ENCODE measurements at places on chromosomes 5 and 9.

DNA sequence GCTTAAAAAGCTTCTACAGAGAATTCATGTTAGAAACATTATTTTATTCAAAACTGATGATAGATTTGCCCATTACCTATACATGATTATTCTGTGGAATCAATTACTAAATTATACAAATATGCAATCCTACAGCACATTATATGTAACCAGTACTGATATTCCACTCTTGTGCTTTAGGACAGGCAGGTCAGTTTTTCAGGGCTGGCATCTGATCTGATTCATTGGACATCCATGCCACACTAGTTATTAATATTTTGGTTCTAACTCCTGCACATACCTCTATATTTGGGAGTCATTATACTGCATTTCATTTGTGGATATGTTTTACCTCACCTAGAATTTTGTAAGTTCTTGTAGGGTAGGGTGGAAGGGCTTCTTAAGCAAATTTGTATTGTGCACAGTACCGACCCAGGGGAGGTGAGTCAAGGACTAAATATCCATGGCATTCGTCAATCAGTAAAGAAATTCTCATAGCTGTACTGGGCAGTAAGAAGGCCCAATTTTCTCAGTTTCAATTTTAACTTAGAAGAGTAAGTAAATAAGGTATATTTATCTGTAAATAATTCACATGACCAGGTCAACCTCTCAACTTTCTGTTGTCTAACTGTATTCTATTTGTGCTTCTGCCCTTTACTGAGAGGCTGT is 33.5 kb downstream of the ELOVL7 start:
- DNase-seq = peak; percentile 21

GRCh38 chr5:6504677-6505415 is 56.2 kb downstream of the UBE2QL1 start:
- no peak for DNase-seq

GRCh38 chr5:104130320-104130719 is 567.7 kb upstream of the NUDT12 start:
- no peak for DNase-seq

DNA sequence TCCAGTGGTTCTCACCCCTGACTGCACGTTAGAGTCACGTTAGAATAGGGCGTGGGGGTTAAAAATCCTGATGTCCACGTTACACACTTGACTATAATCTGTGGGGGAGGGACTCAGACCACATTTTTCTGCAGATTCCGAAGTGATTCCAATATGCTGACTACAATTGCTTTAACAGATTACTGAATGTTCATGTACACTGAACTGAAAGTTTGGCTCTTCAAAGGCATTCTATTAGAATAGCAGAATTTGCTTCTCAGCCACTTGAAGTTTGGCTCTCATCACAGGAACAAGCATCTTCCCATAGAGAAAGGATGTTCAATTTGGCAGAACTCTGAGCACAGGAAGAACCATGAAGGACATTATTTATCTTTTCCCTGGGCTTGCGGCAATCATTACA is 84.5 kb downstream of the HAPLN1 start:
- no peak for DNase-seq

DNA sequence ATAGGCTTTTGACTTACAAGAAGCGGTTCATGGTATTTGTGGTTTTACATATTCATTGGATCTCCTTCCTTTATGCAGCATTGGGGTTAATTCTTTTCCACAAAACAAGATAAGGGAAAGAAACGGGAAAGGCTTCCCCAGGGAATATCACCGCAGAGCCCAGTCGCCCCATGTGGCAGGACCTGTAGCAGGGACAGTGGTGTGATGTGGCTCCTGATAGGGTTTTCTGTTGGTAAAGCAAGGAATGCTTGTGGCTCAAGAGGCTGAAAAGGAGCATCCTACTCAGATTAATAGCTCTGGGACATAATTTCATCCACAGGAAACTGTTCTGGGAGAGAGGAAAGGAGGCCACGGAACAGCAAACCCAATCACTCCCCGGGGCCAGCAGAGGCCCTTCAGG is 699.9 kb downstream of the MTRR start:
- DNase-seq = no peak

- no peak for DNase-seq
Observed at GRCh38 chr5:96317945-96318344, 115.1 kb downstream of the PCSK1 start.

- DNase-seq = no peak
Observed at GRCh38 chr9:122336866-122337555, 33.8 kb upstream of the PTGS1 start.

GRCh38 chr5:103487218-103487617 is 75.4 kb downstream of the NUDT12 start:
- no peak for DNase-seq

GRCh38 chr5:178661836-178662540 is 35.1 kb upstream of the CLK4 start:
- no peak for DNase-seq

GRCh38 chr9:123072407-123072995 is 39.0 kb downstream of the GPR21 start:
- no peak for DNase-seq

DNA sequence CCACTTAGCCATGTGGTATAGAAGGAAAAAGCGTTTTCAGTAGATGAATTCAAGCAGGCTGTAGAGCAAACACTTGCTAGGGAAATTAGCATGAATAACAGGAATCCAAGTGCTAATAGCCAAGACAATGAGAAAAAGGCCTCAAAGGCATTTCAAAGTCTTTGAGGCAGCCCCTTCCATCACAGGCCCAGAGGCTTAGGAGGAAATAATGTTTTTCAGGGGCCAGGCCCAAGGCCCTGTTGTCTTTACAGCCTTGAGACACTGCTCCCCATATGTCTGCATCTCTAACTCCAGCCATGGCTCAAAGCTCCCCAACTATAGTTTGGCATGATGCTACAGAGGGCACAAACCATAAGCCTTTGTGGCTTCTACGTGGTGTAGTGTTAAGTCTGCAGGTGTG is 563.5 kb downstream of the TAF11L14 start:
- DNase-seq = no peak

DNA sequence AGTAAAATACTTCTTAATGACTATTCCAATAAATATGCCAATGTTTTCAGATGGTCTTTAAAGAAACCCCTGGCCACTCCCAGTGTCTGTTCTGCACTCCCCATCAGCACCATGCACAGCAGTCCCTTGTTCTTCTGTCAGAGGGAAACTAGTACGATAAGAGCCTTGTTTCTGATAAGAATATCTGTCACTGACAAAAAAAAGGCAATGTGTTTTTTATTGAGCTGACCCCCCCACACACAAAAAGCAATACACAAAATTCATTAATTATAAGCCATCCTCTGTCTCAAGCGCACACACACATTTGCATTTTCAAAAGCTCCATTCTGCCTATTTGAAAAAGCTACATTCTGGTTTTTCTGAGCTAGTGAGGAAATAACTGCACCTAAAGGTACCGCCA is 119.1 kb downstream of the ENC1 start:
- DNase-seq = no peak

DNA sequence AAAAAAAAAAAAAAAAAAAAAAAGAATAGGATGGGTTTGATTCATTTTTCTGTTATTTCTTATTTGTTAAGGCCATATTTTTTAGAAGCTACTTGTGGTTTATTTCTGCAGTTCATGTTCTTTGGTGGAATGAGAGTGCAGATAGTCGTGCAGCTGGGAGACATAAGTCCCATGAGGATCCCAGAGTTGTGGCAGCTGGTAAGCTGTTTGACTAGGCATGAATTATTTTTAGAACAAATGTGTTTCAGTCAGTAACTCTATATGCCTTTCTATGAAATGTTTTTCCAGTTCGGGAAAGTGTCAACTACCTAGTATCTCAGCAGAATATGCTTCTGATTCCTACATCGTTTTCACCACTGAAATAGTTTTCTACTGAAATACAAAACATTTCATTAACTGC is 5.0 kb upstream of the NIPSNAP3B start:
- no peak for DNase-seq

DNA sequence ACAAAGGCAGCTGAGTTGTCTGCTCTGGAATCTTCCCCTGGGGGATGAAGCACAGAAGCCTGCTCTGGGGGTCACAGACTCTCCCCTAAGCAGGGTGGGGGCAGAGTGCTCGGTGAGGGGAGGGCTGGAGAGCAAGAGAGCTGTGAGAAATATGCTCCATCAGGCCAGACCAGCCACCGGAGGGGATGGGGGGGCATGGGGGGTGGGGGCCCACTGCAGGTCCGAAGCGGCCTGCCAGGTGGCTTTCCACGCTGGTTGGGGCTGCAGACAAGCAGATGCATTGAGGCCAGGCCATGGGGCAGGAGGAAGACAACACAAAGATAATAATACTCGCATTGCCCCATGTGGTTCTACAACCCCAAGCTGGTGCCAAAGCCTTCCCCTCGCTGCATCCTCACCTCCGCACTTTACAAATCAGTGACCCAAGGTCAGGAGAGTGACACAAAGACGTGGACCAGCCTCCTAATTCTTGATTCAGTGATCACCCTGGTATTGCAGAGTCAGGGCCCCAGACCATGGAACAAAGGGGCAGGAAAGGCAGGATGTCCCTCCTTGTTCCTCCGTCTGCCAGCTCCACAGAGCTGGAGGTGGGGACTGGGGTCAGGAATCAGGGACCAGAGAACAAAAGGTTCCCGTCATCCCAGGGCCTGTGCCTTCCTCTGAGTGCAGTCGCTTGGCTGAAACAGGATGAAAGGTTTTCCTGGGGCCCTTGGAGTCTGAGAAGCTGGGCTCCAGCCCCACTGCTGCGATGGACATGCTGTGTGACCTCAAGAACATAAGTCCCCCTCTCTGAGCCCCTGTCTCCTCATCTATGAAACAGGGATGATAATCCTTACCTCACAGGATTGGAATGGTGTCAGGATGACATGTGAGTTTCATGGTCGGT is 37.2 kb upstream of the GABRP start:
- DNase-seq = no peak

DNA sequence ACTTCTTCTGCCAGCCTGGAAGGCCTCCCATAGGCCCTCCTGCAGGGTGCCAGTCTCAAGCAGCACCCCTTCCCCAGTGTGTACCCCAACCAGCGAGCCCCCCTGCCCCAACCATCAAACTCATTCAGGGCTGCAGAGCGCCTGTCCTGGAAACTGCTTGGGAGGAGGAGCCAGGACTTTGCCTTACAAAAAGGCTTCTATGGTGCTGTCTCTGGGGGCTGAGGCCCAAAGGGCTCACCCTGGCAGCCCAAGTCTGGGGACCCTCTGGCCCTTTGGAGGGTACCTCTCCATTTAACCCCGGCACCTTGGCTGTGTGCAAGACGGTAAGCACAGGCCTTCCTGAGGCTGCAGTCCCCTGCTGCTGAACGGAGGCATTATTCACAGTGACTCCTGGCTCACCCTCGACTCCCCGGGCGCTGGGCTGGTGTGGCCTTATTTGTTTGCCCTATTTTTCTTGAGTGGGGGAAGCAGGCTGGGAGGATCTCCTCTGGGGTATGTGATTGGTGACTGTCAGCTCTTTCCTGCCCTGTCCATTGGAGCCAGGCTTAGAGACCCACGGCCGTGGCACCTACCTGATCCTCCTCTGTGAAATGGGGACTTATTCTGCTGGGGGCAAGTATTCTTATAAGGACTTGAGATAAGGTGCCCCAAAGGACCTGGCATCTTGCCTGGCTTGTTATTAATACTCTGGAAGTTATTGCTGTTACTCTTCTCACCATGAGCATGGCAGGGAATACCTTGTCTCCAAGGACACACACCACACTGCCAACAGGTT is 5.8 kb downstream of the LMX1B start:
- DNase-seq = no peak

GRCh38 chr9:134434894-134435506 is 108.7 kb downstream of the RXRA start:
- DNase-seq = no peak

DNA sequence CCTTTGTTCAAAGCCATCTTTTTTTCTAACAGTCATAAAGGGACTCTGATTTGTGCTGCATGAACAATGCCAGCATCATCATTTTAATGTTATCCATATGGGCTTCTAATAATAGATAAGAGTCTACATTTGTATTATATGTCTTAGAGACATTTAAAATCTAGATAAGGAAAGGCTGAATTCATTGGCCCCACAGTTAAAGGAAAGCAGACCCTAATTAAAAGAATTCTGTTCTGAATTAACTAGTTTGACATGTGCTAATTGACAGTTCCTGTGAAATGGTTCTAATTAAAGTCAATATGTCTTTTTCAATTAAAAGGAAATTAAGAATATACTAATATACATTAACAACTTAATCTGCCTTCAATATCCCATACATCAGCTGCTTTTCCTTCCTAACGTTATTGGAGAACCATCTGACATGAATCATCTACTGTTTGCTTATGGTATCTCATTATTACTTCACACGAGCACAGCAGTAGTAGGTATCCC is 104.7 kb downstream of the NR2F1-AS1 start:
- no peak for DNase-seq

DNA sequence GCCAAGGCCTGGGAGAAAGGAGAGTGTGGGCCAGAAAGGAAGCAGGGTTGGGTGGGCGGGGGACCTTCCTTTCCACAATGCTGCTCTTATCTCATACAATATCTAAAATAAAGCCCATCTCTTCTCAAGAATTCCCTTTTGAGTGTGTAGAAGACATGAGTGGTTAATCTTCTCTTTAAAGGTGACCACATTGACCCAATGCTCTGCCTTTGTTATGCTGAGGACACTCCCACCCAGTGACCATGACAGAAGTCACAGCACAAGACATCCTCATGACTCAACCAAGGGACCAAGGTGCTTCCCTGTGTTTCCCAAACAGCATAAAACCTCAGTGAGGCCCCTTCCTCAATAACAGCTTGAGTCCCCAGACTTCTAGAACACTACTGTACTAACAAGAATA is 193.0 kb upstream of the ADAMTS16 start:
- no peak for DNase-seq

DNA sequence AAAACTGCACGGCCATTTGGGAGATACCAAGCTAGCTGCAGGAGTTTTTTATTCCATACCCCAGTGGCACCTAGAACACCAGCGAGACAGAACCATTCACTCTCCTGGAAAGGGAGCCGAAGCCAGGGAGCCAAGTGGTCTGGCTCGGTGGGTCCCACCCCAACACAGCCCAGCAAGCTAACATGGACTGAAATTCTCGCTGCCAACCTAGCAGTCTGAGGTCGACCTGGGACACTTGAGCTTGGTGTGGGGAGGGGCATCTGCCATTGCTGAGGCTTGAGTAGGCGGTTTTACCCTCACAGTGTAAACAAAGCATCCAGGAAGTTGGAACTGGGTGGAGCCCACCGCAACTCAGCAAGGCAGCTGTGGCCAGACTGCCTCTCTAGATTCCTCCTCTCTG is 108.9 kb upstream of the CHD1 start:
- no peak for DNase-seq

- DNase-seq = no peak
Observed at GRCh38 chr5:113340537-113340936, 94.3 kb downstream of the TSSK1B start.

- no peak for DNase-seq
Observed at GRCh38 chr9:72812559-72813111, 140.2 kb downstream of the ALDH1A1 start.

DNA sequence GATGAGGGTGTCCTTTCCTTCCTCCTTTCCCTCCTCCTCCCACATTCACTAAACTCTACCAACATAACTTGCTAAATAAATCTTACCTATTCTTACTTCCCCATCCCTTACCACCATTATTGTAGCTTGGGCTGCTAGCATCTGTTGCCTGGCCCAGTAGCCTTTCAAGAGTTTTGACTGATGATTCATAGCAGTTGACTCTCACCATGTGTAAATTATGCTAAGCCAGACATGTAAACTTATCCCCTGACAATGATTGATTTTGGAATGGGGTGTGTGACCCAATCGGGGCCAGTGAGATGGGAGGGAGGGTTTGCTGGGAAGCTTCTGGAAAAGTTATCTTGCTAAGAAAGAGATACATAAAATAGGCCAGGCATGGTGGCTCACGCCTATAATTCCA is 161.8 kb upstream of the SPRY4 start:
- no peak for DNase-seq

GRCh38 chr5:143154510-143155370 is 248.7 kb downstream of the NR3C1 start:
- DNase-seq = peak; percentile 44

Data from SW 1271 (cell line).